ENCODE measurements at places on chromosomes 3 and 15.

GRCh38 chr3:52986049-52986448 is 59.8 kb downstream of the SFMBT1 start:
- no peak for DNase-seq

GRCh38 chr3:58998476-58999117 is 51.2 kb downstream of the CFAP20DC start:
- DNase-seq = no peak

GRCh38 chr15:100601617-100602063 is 344 bp downstream of the LINS1 start:
- no peak for DNase-seq

DNA sequence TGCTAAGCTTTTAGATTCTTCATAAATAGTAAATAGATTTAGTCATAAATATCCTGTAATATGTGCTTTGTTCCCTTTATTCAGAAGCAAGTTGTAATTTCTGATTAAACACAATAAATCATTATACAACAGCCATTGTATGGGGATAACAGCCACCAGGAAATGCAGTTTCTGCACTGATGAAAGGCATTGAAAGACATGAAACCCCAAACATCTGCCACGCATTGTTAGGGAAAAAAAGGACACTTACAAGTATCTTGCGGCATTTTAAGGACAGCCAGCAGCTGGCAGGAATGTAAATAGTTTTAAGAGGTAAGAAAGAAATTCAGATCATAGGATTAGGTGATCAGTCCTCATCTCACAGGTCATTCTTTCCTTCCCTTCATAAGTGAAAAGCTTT is 801.1 kb upstream of the LMCD1 start:
- DNase-seq = no peak

DNA sequence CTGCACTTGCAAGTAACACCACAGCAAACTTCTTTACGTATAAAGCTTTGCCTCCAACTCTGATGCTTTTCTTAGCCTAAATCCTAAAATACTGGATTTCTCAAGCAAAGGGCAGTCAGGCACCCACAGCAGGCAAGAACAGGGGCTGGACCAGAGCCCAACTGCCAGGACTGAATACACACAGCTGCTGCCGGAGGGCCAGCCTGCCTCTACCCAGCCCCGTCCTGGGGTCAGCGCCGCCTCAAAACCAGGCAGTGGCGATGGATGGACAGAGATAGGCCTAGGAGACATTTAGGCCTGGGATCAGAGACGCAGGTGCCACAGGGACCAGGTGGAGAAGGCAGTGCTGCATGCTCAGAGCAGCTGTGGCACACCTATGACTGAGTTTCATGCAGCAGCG is 47.6 kb upstream of the SEC61A1 start:
- no peak for DNase-seq

DNA sequence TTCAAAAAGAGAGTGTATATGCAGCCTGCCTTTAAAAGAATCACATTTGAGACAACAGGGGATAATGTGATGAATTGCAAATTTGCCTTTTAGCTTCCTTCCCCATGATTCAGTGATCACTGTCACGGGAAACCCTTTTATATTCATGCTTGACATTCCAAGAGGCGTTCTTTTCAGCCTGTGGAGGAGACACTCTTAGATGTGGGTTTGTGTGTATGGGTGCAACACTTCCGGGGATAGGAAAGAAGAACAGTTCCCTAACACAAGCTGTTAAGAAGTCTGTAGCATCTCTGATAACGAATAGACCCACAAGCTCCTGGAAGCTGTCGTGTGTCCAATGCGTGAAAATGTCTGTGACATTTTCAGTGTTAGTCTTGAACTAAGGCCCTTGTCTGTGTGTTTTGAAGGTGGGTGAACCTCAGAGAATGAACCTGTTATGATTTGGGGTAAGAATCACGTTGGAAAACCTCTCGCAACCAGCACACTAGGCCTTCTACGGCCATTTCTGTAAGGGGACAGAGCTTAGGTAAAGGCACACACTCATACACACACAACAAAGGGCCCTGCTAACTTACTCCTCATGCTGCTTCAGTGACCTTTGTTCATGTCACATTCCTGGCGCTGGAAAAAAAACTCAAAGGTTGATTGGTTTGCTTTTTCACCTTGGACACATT is 229.2 kb upstream of the ST8SIA2 start:
- DNase-seq = no peak

DNA sequence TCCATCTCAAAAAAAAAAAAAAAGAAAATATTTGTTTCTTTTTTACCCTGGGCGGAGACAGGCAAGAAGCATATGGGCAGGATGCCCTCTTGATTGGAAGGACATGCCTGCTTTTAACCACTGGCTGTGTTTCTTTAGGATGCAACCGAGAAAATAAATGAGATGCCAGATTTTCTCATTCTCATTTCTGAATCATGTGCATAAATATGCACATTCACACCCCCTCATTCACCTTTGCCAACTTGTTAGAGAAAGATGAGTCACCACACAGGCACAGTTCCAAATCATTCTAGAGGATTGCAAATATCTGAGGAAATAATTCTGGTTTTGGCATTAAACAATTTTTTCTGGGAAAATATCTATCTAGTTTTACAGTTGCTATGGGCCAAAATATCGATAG is 3.3 kb downstream of the LIPH start:
- no peak for DNase-seq

- DNase-seq = no peak
These were observed 87.8 kb downstream of the FNDC3B start for GRCh38 chr3:172127141-172127540.

GRCh38 chr3:170010498-170010897 is 27.3 kb upstream of the GPR160 start:
- DNase-seq = no peak

- no peak for DNase-seq
These were observed 9.7 kb upstream of the PGPEP1L start for GRCh38 chr15:99017322-99017701.

DNA sequence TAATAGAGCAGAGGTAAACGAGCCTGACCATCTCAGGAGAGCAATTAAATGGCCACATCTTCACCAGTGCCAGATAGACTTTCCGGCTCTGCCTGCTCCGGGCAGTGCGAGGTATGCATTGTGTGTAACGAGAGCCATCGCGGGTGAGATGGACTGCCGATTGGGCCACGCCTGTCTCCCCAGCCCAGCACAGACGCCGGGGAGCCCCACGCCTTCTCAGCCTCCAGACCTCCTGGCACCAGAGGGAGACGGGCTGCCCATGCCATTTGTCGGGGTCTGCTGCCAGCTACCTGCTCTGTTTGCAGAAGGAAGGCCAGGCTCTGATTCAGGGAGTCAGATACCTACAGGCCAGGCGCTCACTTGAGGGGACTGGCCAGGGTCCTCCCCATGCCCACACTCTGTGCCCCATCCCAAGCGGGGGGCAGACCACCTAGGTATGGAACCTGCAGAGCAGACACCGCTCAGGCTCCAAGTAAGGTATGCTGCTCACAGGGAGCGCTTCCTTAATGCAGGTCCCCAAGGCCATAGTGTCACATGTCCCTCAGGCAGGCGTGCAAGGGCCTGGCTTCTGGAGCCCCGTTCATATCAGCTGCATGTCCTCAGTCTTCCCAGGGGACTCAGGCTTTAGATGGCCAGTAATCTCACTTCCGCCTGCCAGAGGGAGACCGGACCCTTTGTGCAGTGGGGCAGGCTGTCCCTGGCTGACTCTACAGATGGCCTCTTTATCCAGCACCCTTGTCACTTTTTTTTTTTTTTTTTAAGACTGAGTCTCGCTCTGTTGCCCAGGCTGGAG is 62.2 kb downstream of the DNAJB8 start:
- no peak for DNase-seq

- peak; percentile 42 for DNase-seq
These were observed 1.3 kb upstream of the TWF2 start for GRCh38 chr3:52240059-52240885.

DNA sequence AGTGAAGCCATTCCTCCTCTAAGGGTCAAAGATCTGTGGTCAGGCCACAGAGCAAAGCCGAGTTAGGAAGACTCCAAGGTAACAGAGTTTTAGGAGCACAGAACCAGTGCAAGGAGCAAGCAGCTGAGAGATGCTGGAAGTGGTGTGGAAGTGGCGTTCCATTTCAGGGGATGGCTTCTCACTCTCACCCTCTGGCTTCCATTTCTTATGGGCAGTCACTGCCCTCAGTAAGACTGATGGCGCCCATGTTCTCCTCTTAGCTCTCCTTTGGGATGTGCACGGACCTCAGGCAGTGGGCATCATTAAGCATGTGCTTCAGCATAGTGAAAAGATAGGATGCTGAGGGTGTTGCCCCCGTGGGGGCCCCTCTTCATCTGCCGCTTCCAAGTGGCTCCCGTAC is 90.3 kb downstream of the ASB7 start:
- no peak for DNase-seq

DNA sequence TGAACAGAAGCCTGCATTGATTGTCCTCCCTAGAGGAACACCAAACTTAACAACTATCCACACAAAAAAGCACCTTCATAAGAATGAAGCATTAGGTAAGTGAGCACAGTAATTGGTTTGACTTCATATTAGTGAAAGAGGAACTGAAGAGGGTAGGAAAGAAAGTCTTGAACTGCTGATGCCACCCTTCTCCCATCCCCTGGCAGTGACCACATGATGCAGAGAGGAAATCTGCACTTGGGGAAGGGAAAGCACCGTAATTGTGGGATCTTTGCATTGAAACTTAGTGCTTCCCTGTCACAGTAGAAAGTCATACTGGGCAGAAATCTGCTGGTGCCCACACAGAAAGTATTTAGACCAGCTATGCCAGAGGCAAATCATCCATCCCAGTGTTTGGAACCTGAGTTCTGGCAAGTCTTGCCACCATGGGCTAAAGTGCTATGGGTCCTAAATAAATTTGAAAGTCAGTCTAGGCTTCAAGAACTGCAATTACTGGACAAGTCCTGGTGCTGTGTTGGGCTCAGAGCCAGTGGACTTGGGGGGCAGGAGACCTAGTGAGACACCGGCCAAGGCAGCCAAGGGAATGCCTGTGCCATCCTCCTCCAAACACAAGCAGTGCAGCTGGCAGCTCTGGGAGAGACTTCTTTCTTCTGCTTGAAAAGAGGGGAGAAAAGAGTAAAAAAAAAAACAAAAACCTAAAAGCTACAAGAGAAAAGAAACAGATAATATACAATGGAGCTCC is 63.6 kb downstream of the SLC15A2 start:
- DNase-seq = no peak

DNA sequence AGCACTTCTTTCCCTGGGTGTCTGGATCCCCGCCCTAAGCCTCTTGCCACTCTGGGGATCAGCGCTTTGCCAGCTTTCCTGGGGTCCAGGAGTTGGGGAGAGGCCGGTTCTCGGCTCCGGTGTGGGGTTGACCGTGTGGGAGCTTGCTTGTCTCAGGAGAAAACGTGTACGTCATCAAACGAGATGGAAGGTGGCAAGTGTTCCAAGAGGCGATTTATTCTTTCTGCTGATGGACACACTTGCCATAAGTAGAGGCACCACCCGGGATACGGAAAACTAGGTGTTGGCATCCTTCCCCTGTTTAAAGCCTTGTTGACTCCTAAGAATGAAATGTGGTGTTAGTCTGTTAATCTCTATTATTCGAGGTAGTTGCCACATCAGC is 295 bp downstream of the ZWILCH start:
- no peak for DNase-seq

DNA sequence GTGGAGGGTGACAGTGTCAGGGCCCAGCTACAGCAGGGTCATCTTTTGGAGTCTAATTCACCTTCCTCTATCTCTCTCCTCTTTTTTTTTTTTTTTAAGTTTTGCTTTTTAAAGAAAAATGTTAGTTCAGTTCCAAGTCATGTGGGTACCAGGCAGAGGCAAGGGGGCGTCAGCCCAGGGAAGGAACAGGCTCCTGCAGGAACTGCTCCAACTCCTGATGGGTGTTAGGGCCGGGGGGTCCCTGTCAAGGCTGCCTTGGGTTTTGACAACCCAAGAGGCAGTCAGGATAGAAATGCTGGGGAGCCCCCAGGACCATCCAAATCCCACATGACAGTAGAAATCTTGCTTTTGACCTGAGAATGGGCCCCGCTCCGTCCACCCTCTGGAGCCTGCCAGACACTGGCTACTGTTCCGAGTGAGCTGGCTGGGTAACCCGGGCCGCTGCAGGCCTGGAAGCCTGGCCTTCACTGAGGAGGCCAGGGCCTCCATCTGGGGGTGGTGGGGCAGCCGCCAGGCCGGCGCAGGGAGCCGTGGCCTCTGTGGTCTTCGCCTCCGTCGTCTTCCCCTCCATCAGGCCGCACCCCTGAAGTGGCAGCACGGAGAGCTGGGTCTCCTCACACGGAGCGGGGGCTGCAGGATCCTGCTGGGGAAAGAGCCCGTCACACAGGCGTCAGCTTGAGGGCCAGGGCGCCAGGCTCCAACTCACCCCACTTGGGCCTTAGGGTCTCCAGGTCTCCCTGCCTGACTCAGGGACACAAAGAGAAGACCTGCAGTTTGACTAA is 24.2 kb downstream of the RNU5B-1 start:
- peak; percentile 33 for DNase-seq

Data from GM13976 (cell line).